ENCODE measurements at places on chromosomes 2 and 18.

- no peak for DNase-seq
These were observed 86.5 kb downstream of the LIPG start for GRCh38 chr18:49648326-49648725.

- no peak for DNase-seq
These were observed 5.0 kb upstream of the CHST10 start for GRCh38 chr2:100422320-100423055.

DNA sequence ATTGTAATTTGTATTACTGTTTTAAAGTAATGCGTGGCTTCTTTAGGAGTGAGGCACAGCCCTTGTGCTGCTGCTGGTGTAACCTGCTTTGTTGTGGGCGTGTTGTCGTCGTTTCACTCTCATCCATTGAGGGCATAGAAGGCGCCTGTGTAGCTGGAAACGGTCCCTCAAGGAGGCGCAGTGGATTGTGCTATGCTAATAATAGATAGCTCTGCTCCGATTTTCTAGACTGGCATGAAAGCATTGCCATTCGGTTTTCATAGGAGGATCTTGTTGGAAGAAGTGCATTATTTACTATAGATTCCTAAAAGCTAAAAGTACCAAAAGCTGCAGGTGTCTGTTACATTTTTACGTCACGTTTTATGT is 17.9 kb downstream of the RAB12 start:
- DNase-seq, result no peak

DNA sequence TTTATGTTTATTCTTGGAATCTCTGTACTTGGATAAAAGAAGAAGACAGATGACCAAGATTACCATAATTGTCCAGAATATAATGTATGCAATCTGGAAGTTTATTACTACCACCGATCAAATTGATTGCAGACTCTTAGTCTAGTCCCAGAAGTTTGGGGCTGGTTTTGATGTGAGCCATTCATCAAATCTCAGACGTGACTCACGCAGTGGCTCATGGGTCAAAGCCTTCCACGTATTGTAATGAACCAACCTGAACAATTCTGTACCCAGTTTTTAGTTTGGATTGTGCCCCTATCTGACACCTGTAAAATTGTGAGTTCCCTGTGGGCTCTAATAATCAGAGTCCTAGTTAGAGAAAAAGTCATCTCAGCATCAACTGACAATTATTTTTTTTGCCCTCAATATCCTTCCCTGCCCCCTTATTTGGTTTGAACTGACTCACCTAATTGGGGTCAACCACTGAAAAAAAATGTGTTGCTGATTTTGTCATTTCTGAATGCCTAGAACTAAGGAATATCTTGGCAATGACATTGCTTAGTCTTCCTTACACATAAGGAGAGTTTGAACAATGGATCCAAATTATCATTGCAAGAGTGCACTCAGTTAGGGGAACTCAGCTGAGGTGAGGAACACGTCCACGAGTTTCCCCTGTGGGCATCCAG is 219.5 kb upstream of the NRP2 start:
- DNase-seq, result no peak

- DNase-seq, result no peak
These were observed 20.6 kb upstream of the UBE2E3 start for GRCh38 chr2:180959787-180960186.

GRCh38 chr2:238458651-238459050 is 31.9 kb downstream of the ASB1 start:
- DNase-seq, result no peak

GRCh38 chr18:11689669-11690565 is 853 bp downstream of the GNAL start:
- no peak for DNase-seq

DNA sequence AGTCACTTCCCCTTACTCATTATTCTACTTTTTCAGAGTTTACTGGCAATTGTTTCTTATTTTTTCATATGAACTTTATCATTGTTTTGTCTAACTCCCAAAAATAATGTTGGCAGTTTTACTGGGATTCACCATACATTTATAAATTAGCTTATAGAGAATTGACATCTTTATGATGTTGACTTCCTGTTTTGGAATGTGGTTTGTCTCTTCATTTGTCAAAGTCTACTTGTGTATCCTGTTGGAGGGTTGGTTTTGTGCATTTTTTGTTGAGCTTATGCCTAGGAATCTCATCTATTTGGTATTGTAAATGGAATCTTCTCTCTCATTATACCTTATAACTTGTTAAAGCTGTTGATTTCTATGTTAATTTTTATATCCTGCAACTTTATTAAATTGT is 16.4 kb downstream of the EPC2 start:
- DNase-seq, result no peak

- DNase-seq, result no peak
These were observed 153.2 kb downstream of the WDPCP start for GRCh38 chr2:63435070-63435469.

GRCh38 chr18:76984193-76985155 is 148.1 kb downstream of the MBP start:
- no peak for DNase-seq

DNA sequence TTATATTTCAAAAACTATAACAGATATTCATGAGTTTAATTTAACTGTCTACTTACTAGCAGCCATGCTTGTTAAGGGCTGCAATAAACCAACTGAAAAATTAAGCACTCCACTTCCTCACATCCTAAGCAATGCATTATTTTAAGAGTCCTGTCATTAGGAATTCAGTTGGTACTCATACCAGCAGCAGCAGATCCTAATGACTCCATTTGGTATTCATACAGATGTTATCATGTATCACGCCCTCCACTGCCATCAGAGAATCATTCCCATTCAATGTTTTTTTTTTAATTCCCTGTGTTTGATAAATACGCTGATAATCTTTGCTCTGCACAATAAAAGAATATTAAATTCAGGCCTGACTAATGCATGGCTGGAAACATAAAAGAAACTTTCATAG is 236.8 kb downstream of the AFF3 start:
- DNase-seq, result no peak

GRCh38 chr2:230413479-230413878 is 2.5 kb upstream of the SP100 start:
- DNase-seq, result no peak

DNA sequence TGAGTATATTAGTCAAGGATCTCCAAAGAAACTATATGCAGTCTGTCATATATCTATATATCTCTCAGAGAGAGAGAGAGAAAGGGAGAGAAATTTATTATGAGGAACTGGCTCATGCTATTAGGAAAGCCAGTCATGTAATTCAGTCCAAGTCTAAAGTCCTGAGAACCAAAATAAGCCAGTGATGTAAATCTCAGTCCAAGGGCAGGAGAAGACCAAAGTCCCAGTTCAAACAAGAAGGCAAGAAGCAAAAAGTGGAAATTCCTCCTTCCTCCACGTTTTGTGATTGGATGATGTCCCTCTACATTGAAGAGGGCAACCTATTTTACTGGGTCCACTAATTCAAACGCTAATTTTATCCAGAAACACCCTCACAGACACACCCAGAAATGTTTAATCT is 34.2 kb upstream of the SPATS2L start:
- DNase-seq, result no peak

GRCh38 chr2:174779361-174779928 is 15.2 kb upstream of the CHRNA1 start:
- DNase-seq, result no peak

DNA sequence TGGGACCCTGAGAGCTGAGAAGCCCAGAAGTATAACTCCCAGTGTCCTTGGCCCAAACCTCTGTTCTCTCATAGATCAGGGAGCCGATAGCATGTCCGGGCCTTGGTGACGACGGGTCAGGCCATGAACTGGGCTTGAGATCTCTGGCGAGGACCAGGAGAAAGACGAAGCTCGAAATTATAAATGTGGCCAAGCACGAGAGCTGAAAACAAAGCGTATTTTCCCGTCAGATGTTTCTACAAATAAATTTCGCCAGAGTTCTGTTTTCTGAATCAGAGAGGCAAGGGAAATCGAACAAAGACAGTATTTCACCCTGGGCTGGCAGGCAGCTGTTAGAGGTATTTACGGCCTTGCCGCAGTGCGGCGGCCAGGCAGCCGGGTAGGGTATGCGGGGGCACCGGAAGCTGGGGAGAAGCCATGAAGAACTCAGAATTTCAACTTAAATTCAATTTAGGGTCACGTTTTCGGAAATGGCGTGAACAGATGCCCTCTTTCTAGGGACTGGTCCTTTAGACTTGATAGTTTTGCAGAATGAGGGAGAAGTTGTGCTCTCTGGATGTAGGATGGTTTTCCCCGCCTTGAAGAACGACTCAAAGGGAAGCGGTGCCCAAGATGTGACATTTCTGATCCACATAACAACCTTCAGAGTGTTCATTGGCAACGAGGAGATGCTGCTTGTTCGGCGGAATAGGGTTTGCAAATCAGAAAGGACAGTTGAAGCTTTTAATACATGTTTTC is 9.6 kb downstream of the HOXD8 start:
- DNase-seq, result no peak

GRCh38 chr18:22163416-22164161 is 5.8 kb upstream of the GATA6 start:
- DNase-seq, result no peak

DNA sequence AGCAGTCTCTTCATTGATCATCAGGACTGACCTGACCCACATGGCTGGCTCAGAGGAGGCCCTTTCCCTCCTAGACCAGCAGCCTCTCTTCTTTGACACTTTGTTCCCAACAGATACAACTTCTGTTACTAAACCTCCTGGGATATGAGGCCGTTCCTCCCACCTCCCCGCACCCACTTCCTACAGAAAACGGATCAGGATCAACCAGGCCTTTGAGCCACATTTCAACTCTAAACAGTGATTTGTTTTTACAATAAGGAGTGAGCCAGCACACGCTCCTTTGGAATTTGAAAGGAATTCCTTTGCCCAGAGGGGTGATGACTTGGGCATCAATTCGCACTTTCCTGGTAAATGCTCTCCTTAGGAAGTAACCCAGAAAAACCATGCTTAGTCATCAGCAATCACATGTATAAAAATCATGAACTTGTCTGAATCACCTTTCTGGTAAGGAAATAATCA is 180.4 kb downstream of the FAM124B start:
- DNase-seq, result no peak

GRCh38 chr2:5021136-5021535 is 671.0 kb upstream of the SOX11 start:
- no peak for DNase-seq

- no peak for DNase-seq
These were observed 141.3 kb downstream of the AFF3 start for GRCh38 chr2:100000915-100001707.

GRCh38 chr18:57475408-57475807 is 40.2 kb downstream of the ONECUT2 start:
- DNase-seq, result no peak

DNA sequence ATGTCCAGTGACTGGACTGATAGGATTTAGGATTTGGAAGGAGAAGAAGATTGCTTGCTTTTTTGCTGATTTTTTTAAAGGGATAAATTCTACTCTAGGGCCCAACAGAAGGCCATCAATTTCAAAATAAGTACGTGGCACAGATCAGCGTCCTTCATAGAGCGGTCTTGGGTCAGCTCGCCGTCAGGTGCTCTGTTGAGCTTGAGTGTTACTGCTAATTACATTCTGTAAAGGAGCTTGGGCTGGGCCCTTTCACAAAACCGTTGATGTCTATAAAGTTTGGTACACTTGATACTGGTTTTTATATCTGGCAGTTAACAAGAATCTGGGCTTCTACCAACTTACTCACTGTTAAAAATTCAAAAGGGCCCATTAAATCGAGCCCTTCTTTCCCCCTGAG is 45.4 kb downstream of the ARMC9 start:
- DNase-seq, result no peak

DNA sequence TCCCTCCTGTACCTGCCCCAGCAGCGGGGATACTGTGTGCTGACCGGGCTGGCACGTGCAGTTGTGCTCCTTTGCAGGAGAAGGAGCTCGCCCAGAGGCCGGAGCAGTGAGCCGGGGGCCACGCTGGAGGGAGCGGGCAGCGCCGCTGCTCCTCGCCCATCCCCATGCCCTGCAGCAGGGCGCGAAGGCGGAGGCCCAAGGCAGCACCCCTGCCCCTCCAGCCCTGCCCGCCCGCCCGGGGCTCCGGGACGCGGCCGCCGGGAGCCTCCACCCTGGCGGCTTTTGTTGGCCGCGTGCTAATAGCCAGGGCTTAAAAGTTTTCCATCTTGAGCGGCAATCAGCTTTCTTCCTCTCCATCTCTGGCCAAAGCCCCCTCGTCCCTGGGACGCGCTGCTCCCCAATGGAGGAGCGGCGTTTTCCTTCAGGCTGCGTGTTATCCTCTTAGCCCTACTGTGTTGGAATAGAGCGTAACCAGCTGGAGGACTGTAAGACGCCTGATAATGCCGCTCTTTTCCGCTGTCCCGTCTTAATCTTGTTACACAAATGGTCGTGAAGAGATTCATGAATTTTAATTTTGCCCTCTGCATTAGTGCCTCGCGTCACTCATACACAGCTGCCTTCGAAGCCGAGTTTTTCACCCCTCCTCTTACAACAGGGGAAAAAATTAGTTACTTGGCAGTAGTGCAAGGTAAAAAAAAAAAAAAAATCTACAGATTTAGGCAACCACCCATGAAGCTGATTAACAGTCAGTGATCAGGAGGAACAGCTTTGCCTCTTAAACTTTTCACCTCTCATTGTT is 172.9 kb upstream of the SIX3 start:
- no peak for DNase-seq

- DNase-seq, result no peak
These were observed 220.6 kb downstream of the SRBD1 start for GRCh38 chr2:45390441-45390840.

- no peak for DNase-seq
These were observed 235.1 kb downstream of the SEPTIN10 start for GRCh38 chr2:109378682-109379081.

DNA sequence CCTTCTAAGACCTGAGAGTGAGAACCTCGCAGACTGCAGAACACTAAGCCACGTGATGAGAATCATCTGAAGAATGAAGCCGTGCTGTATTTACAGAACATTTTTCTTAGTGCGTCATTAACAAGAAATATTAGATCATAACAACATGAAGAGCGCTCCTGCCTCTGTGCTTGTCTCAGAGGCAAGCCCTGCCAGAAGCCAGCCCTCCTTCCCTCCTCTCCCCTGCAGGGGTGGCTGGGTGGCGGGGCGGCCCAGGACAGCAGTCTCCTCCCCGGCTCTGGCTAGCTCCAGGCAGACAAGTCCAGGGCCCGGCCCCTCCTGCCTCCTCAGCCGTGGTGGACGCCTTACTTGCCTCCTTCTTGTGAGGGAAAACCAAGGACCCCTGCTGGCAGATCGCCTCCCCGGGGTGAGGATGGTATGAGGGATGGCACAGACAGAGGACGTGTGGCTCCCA is 262.7 kb downstream of the TWIST2 start:
- DNase-seq, result no peak

GRCh38 chr2:138476940-138477339 is 24.6 kb upstream of the SPOPL start:
- DNase-seq, result no peak

GRCh38 chr2:122255924-122256323 is 500.5 kb downstream of the TSN start:
- no peak for DNase-seq

- DNase-seq, result no peak
These were observed 66.6 kb downstream of the MYOM1 start for GRCh38 chr18:3153107-3153704.

DNA sequence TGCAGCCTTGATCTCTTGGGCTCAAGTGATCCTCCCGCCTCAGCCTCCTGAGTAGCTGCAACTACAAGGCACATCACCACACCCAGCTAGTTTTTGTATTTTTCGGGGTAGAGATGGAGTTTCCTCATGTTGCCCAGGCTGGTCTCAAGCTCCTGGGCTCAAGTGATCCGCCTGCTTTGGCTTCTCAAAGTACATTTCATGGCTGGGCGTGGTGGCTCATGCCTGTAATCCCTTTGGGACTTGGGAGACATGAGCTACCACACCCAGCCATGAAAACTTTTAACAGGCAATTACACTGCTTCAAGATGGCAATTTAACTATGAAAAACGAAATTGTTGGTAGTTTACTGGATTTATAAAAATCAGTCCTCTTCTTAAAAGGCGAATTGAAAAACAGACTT is 69.7 kb downstream of the MEP1B start:
- no peak for DNase-seq

Data from stimulated activated CD8-positive, alpha-beta memory T cell treated with anti-CD3 and anti-CD28 coated beads, Interleukin-7, amount 100 ng/mL, for 1 hour (primary cell).